ENCODE measurements at places on chromosomes 6 and 20.

DNA sequence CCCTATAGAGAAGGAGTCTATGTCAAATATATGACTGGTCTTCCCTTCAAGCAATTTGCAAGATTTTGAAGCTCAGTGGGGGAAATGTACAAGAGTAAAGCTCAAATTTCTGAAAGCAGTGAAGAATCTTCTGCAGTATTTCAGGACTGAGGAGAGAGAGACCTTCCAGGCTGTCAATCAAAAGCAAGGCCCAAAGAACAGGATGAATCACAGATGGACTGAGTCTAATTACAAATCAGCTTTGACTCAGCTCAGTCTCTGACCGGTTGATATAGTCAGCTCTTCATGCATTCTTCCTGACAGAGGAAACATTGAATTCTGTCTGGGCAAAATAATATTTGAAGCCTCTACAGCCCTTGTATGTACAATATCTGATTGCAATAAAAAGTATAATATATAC, 7.7 kb upstream of the HTR1B start:
- no peak for DNase-seq

GRCh38 chr20:10093087-10093591, 58.4 kb downstream of the ANKEF1 start:
- no peak for DNase-seq

DNA sequence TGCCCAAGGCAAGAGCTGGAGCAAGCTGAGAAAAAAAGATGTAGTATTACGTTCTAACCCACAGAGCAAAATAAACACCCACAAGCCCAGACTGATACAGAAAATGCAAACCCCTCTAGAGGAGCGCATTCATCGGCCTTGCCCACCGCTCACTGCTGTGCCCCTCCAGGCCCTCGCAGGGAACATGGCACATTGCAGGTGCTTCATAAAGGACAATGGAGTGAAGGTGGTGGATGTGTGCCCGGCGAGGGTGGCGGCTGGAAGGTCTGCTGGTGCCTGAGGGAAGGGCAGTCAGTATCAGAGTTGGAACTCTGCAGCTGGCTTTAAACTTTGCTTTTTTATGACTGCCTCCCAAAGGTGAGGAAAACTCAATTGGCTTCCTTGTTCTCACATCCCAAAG, 18.5 kb upstream of the IRF4 start:
- no peak for DNase-seq

- DNase-seq: no peak
Measured at GRCh38 chr20:57326667-57327455, 2.7 kb upstream of the SPO11 start.

- no peak for DNase-seq
Measured at GRCh38 chr6:127686084-127686483, 109.1 kb downstream of the C6orf58 start.

Measured in HS-27A (cell line).